ENCODE measurements at places on chromosomes 7 and 10.

DNA sequence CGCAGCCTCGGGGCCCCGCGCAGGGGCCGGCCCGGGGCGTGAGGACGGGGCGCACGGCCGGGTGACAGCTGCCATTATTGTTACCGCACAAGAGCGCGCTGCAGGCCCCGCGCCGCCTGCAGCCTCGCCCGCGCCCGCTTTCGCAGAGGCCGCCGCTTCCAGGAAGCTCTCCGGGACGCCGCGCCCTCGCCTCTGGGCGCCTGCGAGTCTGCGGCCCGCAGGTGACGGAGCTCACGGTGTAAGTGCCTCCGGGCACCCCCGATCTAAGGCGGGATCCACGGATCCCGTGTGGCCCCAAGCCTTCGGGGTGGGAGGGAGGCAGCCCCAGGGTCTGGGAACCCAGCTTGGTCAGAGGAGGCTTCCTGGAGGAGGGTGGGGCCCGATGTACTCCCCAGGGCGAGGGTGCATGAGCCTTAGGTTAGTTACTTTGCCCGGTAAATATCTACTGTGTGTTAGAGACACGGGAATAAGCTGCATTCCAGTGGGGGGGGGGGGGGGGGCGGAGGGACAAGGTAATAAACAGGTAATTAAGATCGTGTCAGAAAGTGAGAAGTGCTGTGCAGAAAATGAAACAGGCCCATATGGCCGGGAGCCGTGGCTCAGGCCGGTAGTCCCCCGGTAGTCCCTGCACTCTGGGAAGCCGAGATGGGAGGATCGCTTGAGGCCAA, 638 bp downstream of the IQCE start:
- no peak for DNase-seq

DNA sequence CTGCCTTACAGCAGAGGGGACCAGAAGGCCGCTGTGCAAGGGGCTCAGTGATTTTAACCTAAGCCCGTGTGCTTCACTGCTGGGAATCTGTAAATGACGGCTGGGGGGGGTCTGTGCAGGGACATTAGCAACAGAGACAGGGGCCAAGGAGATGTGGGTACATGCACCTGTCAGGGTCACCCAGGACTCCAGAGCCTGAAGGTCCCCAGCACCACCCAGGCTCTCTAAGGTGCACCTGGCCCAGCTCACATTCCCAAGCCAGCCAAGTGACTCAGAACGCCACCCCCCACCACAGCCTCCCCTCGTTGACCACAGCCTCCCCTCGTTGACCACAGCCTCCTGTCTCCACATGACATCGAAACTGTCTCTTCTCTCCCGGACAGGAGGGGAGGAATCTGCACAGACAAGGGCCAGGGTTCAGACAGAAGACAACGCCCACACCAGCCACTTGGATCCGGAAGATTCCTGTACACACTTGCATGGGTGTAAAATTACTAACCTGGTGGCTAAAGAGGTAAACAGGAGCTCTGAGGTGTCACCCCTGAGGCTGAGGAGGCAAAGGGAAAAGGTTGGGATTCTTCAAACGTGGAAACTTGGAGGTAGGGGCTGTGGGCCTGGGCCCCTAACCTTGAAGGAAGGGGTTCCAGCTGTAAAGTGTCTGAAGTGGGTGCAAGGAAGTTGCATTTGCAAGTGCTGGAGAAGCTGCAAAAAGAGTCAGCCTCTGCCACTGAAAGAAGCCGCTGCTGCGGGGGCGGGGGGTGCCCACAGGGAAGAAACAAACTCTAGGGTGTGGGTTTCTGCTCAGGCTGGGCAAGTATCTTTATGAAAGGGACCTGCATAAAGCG, 27.0 kb downstream of the CALML3 start:
- no peak for DNase-seq

- no peak for DNase-seq
These were observed 344.7 kb upstream of the NPSR1 start for GRCh38 chr7:34313289-34313688.

DNA sequence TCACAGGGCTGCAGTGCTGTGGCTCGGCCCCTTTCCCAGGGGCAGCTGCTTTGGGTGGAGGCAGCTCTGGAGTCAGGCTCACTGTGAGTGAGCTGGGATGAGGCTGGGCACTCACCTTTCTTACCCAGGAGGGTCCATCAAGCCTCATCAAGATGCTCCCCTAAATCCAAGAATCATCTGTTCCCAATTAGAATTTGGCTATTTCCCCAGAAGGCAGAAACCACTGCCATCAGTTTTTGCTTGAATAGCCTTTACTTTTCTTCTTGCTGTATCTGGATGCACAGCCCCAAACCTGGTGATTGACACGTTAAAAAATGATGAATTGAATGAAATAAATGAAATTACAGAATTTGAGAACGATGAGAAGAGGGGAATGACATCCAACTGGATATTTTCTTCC, 74.3 kb upstream of the LYZL1 start:
- no peak for DNase-seq

DNA sequence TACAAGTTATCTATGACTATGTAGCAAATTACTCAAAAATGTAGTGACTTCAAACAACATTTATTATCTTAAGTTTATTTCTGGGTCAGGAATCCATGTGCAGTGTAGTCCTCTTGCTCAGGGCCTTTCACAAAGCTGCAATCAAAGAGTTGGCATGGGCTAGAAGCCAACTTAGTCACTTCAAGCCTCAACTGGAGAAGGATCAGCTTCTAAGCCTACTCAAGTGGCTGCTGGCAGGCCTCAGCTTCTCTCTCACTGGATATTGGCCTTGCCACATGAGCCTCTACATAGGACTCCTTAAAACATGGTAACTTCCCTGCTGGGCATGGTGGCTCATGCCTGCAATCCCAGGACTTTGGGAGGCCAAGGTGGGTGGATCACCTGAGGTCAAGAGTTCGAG, 5.0 kb upstream of the NFE2L3 start:
- DNase-seq, result no peak

DNA sequence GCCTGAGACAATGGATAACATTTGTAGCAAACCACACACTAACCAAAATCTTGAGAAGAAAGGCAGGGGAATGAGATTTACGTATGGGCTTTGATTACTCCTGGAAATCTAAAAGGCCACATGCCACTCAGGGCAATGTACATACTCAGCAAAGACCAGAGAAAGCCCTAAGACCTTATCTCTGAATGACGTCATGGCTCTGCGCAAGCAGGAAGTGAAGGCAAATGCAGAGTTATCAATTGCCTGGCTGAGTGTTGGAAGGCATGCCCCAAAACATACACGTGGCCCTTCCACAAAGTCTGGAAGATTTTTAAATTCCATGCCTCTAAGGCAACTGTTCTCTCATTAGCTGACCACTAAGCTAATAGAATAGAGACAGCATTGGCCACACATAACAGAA, 90.9 kb upstream of the NRBF2 start:
- no peak for DNase-seq

- DNase-seq, result no peak
These were observed 572.1 kb downstream of the REEP3 start for GRCh38 chr10:64093304-64093703.

DNA sequence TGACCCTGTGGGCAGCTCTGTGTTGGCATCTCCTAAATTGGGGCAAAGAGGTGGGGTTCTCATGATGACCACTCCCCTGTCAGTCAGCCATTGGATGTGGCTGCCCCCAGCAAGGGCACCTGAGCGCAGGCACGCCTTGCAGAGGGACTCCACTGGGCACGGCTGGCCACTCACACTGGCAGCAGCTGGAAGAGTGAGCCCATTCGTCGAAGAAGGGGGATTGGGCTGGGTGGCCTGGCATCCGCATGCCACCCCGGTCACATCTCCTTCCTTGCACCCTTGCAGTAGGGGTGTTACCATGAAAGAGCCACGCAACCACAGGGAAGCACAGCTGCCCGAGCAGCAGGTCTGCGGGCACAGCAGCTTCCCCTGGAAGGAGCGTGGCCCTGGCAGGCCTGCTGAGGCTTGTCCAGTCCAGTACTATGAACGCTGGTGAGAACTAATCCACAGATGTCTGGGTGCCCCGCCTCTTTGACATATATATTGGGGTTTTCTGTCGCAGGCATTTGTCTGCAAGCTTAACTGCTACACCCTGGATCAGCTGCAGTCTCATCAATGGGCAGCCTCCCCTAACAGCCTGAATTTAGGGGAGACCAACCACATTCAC, 25.7 kb upstream of the GRB10 start:
- no peak for DNase-seq

DNA sequence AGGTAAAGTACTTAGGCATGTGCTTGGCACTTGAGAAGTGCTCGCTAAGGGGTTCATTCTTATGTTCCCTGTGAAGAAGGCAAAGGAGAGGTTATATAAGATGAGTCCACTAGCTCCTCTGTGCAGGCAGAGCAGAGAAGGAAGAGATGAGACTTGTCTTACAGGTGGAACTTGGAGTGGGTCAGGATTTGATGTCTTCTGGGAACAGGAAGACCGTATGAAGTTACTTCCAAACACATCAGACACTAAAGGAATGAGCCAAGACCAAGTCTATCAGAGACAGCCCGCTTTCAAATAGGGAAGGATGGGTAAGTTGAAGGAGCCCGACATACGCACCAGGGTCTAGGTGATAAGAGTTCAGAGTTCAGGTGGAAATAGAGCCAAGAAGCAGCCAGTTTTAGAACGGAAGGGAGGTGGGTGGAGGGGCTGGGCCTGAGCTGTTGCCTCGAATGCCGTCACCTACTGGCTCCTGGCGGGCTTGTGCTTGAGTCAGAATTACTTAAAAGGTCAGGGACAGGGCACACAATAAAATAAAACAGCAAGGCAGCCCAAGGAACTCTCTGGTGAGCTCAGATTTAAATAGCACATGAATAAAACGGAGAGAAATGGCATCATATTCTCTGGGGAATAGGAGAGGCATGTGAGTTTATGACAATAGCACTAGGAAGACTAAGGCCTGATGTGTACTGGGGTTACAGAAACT, 56.1 kb upstream of the GRB10 start:
- DNase-seq, result peak; percentile 98

DNA sequence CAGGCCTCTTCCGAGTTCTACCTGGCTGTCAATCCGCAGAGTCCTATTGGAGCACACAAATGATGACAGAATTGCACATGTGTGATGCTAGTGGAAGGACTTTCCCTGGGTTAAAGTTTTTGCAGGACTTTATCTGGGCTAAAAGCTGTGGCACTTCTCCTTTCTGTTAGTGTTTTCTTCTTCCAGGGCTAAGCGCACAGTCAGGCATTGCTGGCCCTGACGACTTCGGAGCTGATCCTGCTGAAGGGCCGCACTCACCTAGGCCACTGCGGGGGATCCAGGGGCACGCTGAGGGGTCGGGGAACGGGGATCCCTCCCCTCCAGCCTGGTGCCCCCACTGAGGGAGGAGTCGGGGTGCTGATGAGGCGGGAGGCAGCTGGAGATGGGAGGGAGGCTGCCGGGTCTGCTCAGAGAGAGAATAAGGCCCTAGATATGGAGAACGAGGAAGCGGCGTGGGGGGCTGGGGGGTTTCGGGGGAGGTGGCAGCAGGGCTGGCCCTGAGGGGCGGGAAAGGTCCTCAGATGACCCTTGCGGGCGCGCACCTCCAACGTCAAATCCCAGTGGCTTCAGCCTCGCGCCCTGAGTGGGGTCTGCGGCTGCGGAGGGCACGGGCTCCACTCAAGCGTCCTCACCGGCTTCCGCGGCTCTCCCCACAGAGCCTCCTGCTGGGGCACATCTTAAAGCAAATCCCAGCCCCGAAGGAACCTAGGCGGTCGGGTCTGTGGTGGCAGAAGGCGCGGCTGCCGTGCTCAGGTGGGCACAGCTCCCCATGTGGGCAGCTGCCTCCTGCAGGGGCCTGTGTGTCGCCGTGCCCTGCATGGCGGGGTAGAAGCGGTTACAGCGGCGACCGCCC, 30.9 kb downstream of the AGR3 start:
- no peak for DNase-seq

GRCh38 chr10:118007773-118008172, 39.0 kb downstream of the RAB11FIP2 start:
- no peak for DNase-seq

Data from fibroblast of skin of back (primary cell).